Testis (tissue), 5 donors: ENCODE measurements at places on chromosomes 5 and 9. TPM values are rescaled to one million over a fixed set of nuclear protein-coding genes. Genes with fewer than 3 reads are reported as not detected.

Gene CDH10
- 1.4 TPM for total RNA-seq

Gene DRD1
- 0.08 TPM for total RNA-seq

Gene CCDC192
- total RNA-seq: 12.9 TPM

Gene BNC2
- 35.2 TPM for total RNA-seq

Gene CA9
- total RNA-seq: 36.8 TPM

Gene ENTREP1
- total RNA-seq: 5.9 TPM

Gene SMU1
- total RNA-seq: 16.3 TPM

Gene FYB1
- total RNA-seq: 2.5 TPM

Gene EQTN
- 10.5 TPM for total RNA-seq

Gene GADD45G
- total RNA-seq: 66.1 TPM

GRCh38 chr9:135468854-135469521 is 10.6 kb upstream of the PPP1R26 start:
- H3K4me3 ChIP-seq: no peak overlapping the region
- no peak for DNase-seq
- H3K27ac ChIP-seq: no peak overlapping the region

GRCh38 chr5:118405650-118406061 is 582.7 kb downstream of the DTWD2 start:
- H3K4me3 ChIP-seq: no peak overlapping the region
- DNase-seq: no peak
- no peaks in the 10 kb centered on the region for H3K27me3 ChIP-seq
- H3K4me1 ChIP-seq: no peaks in the 10 kb centered on the region
- no peak overlapping the region for H3K27ac ChIP-seq

GRCh38 chr9:107786561-107786960 is 297.0 kb upstream of the KLF4 start:
- H3K4me1 ChIP-seq: peaks cover 8% of the 10 kb centered on the region
- DNase-seq: no peak
- no peaks in the 10 kb centered on the region for H3K36me3 ChIP-seq
- no peak overlapping the region for H3K27ac ChIP-seq

GRCh38 chr9:111601237-111602018 is 2.0 kb upstream of the PTGR1 start:
- H3K27me3 ChIP-seq: no peaks in the 10 kb centered on the region
- no peak for DNase-seq
- H3K4me3 ChIP-seq: no peak overlapping the region
- H3K4me1 ChIP-seq: peaks cover 9% of the 10 kb centered on the region
- no peak overlapping the region for H3K27ac ChIP-seq

- no peak overlapping the region for H3K27ac ChIP-seq
- no peaks in the 10 kb centered on the region for H3K27me3 ChIP-seq
- peaks cover 7% of the 10 kb centered on the region for H3K4me1 ChIP-seq
- H3K36me3 ChIP-seq: no peaks in the 10 kb centered on the region
- H3K4me3 ChIP-seq: no peak overlapping the region
- DNase-seq: no peak
Observed at GRCh38 chr9:95338243-95338642, 20.7 kb upstream of the FANCC start.

- peaks cover 38% of the 10 kb centered on the region for H3K4me1 ChIP-seq
- H3K4me3 ChIP-seq: no peak overlapping the region
- H3K36me3 ChIP-seq: no peaks in the 10 kb centered on the region
- no peak for DNase-seq
- no peaks in the 10 kb centered on the region for H3K27me3 ChIP-seq
Observed at GRCh38 chr9:72577212-72577753, 55.9 kb downstream of the TMC1 start.

DNA sequence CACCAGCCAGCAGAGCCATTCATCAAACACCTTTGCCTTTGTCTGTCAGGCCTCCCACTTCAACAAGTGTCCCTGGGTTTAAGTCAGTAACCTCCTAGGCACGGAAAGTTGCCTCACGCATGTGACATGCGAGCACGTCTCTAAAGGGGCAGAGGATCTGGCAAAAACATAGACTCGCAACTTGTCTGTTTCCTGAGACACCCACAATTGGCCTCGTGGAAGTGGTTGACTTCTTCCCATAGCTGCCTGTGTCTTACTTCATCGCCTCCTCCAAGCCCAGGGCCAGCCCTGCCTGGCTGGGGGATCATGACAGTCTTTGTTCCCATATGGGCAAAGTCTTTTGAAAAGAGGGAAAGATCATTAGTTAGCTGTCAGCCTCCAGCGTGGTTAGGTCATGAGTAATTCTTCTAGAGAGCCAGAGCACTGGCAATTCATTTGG is 35.5 kb upstream of the GLRX start:
- peak overlapping the region; percentile 82 for H3K27ac ChIP-seq
- peaks cover 36% of the 10 kb centered on the region for H3K4me1 ChIP-seq
- no peak for DNase-seq

DNA sequence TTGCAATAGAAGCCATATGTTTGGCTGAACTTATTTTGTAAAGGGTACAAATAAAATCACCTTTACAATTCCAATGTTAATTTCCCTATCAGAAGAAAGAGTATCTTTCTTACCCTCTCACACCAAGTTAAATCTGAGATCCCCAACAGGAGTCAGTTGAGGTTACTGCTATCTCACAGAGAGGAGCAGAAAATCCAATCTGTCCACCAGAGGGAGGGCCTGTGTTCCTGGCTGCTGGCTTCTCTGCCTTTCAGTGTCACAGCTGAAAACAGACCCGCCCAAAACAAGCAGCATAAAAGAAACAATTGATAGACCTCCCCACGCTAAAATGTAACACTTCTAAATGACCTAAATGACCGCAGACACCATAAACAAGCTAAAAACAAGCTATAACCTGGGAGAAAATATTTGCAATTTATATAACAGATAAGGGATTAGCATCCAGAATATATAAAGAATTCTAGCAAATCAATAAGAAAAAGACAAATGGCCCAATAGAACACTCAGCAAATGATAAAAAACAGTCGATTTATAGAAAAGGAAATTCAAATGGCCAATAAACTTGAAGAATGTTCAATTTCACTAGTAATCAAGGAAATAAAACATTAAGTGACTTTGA is 24.5 kb upstream of the MVB12B start:
- H3K4me3 ChIP-seq: no peak overlapping the region
- H3K4me1 ChIP-seq: no peaks in the 10 kb centered on the region
- no peaks in the 10 kb centered on the region for H3K36me3 ChIP-seq
- peak overlapping the region; percentile 9 for H3K27ac ChIP-seq
- peak; percentile 87 for DNase-seq
- H3K27me3 ChIP-seq: no peaks in the 10 kb centered on the region

GRCh38 chr5:79181419-79182022 is 54.4 kb upstream of the JMY start:
- H3K27ac ChIP-seq: no peak overlapping the region
- H3K4me3 ChIP-seq: no peak overlapping the region

- no peak for DNase-seq
- H3K27ac ChIP-seq: no peak overlapping the region
- H3K4me3 ChIP-seq: no peak overlapping the region
- H3K36me3 ChIP-seq: no peaks in the 10 kb centered on the region
- H3K4me1 ChIP-seq: no peaks in the 10 kb centered on the region
- no peaks in the 10 kb centered on the region for H3K27me3 ChIP-seq
Observed at GRCh38 chr5:154997746-154998145, 15.8 kb upstream of the KIF4B start.
